ENCODE measurements at places on chromosomes 6 and 20.
A peak's percentile ranks its signal among the peaks of the same experiment; 100 is the strongest.

GRCh38 chr6:126143761-126144251 is 157.5 kb downstream of the TRMT11 start:
- DNase-seq = no peak

DNA sequence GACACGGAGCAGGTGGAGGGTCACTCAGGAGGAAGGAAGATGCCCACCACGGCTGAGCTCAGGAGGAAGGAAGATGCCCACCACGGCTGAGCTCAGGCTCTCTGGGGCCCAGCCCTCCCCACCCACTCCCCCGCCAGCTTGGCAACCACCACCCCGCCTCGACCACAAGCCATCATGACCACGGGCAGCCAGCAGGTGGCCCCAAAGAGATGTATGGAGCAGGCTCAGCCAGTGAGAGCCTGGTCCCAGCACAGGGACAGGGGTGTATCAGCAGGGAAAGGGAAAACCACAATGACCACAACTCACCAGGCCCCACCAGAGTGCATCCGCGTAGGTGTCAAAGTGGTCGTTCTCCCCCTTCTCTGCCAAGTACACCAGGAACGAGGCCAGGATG is 30.4 kb downstream of the KCNQ2 start:
- DNase-seq = no peak

- no peak for DNase-seq
Observed at GRCh38 chr6:103783329-103783728, 1076.4 kb downstream of the HACE1 start.

- DNase-seq = peak; percentile 48
Observed at GRCh38 chr20:52312132-52312729, 120.7 kb upstream of the ZFP64 start.

- no peak for DNase-seq
Observed at GRCh38 chr6:12818324-12818723, 101.8 kb downstream of the PHACTR1 start.

DNA sequence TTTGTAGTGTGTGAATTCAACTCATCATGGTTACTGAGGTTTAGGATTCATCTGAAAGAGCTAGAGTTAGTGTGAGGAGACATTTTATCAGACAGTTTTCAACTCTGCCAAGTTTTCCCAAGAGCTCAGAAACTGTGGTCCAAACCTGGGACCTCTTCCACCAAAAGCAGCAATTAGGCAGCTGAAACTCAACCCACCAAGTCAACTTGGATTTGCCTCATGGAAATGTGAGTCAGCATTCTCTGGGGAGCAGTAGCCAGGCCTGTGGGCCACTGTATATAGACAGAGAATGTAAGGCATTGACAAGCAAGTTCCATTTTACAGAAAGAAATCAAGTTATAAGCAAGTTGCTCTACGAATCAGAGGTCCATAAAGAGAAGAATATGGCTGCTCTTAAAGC is 178.8 kb upstream of the HDDC2 start:
- no peak for DNase-seq

GRCh38 chr6:133857696-133858095 is 31.2 kb upstream of the TCF21 start:
- DNase-seq = no peak
